Fibroblast of villous mesenchyme (primary cell): ENCODE measurements at places on chromosomes 1 and 21. TPM values are rescaled to one million over a fixed set of nuclear protein-coding genes. Genes with fewer than 3 reads are reported as not detected.

Gene RAP1GAP
- under 0.01 TPM in 1 of 2 replicates, not detected in the other for total RNA-seq

Gene SMIM34
- not detected in 2 replicates for total RNA-seq

Gene PADI1
- total RNA-seq, result 0.43 and 0.64 TPM in 2 replicates

Gene MECR
- total RNA-seq, result 22.5 and 28.0 TPM in 2 replicates

Gene RAB42
- 3.9 and 5.2 TPM in 2 replicates for total RNA-seq

Gene TSPEAR
- total RNA-seq, result under 0.01 TPM in 1 of 2 replicates, not detected in the other

Gene SLC25A34
- total RNA-seq, result under 0.01 and 0.43 TPM in 2 replicates

Gene LCE6A
- total RNA-seq, result not detected in 2 replicates

Gene POMGNT1
- total RNA-seq, result 52.8 and 81.2 TPM in 2 replicates

Gene OR2L3
- total RNA-seq, result not detected in 2 replicates

Gene ABCA4
- 0.43 and 0.64 TPM in 2 replicates for total RNA-seq

Gene GJA9
- total RNA-seq, result not detected in 2 replicates

Gene CATSPERE
- 0.64 and 1.7 TPM in 2 replicates for total RNA-seq
